RPMI7951 (cell line): ENCODE measurements at places on chromosomes 5 and 9. TPM values are rescaled to one million over a fixed set of nuclear protein-coding genes. Genes with fewer than 3 reads are reported as not detected.

Gene ENG
- total RNA-seq, result 32.1 and 34.8 TPM in 2 replicates

- no peak for DNase-seq
Observed at GRCh38 chr9:28471261-28471660, 898.0 kb upstream of the C9orf72 start.

Gene TXNDC8
- total RNA-seq, result not detected in 2 replicates

- peak; percentile 47 for DNase-seq
Observed at GRCh38 chr5:18792145-18792544, 1157.9 kb downstream of the TAF11L14 start.

GRCh38 chr5:151781201-151781600 lies 9.4 kb downstream of the G3BP1 start:
- no peak for DNase-seq

Gene NDUFA8
- total RNA-seq, result 30.6 and 40.1 TPM in 2 replicates

GRCh38 chr5:53940921-53941320 lies 369.5 kb downstream of the ARL15 start:
- DNase-seq, result no peak

Gene CYLC2
- not detected in 2 replicates for total RNA-seq

Gene FANCC
- total RNA-seq, result 7.9 and 9.5 TPM in 2 replicates

Gene FAM120AOS
- total RNA-seq, result 21.2 and 25.6 TPM in 2 replicates

DNA sequence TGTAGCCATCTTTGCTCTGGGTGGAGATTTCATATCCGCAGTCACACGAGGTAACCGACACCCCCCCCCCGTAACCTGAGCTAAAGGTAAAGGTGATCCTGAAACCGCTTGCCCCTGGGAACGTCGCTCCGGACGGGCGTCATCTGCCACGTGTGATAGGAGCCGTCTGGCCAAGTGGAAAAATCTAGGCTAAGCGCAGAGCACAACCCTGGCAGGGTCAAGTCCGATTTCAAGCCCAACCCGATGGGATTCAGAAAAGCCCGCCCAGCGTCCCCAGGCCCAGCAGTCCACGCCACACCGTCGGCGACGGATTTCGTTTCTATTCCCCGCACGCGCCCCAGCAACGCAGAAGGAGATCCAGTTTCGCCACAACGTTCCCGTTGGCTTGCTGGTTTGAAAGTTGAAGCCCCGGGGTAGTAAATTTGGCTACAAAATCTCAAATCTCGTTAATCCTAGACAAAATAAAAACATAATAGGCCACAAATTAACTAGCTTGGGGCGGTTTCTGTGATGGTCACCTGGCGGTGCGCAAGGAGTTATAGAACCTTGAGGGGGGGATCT lies 32.4 kb upstream of the NFIB start:
- DNase-seq, result no peak

DNA sequence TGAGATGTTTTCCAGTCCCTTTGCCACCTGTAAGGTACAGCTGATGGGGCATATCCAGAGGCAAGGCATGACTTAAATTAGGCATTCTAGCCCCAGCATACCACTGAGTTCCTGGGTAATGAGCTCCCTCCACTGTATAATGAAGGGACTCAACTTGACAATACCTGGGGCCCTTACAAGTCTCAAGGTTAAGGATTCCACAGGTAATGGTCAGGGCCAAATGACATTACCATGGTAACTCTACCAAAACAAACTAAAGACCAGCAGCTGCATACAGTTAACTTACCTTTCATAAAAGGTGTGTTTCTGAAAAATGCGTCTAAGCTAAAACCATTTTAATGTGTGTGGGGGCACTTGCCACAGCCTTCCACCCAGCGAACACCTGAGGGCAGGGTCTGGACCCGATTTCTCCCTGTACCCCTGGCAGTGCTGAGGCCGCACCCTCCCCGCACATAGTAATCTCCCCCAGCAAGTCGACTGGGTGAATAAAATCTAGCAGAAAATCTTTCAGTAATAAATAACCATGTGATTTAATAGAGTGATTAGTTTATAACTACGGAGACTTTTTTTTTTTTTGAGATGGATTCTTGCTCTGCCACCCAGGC lies 24.2 kb downstream of the CCDC69 start:
- no peak for DNase-seq

DNA sequence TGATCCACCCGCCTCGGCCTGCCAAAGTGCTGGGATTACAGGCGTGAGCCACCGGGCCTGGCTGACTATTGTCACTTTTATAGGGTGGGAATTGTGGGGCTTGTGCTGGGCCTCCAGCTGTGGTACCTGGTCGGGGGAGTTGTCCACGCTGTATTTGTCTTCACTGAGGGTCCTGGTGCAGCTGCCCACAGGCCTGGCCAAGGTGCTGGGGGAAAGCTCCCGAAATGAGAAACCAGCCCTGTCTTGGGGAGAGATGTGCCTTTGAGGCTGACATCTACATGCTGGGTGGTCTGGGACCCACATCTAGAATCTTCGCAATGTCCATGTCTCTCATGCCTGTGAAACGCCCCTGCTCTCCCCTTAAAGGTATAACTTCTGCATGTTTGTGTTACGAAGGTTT lies 2.6 kb downstream of the EXOC3 start:
- no peak for DNase-seq

- no peak for DNase-seq
Observed at GRCh38 chr9:4886698-4887097, 94.0 kb downstream of the RCL1 start.

Gene MYOZ3
- total RNA-seq, result 0.78 TPM in 1 of 2 replicates, not detected in the other

- DNase-seq, result peak; percentile 79
Observed at GRCh38 chr5:134451936-134452505, 40.3 kb upstream of the CDKN2AIPNL start.
